Stimulated activated CD4-positive, alpha-beta T cell treated with anti-CD3 and anti-CD28 coated beads, Interleukin-1b, Interleukin-23, amount 100 ng/mL, for 24 hours (primary cell): ENCODE measurements at places on chromosomes 5 and 9.
A peak's percentile ranks its signal among the peaks of the same experiment; 100 is the strongest.

- no peak for DNase-seq
Observed at GRCh38 chr9:33166231-33167083, 679 bp downstream of the B4GALT1 start.

- DNase-seq = no peak
Observed at GRCh38 chr5:76470976-76471375, 67.9 kb downstream of the IQGAP2 start.

DNA sequence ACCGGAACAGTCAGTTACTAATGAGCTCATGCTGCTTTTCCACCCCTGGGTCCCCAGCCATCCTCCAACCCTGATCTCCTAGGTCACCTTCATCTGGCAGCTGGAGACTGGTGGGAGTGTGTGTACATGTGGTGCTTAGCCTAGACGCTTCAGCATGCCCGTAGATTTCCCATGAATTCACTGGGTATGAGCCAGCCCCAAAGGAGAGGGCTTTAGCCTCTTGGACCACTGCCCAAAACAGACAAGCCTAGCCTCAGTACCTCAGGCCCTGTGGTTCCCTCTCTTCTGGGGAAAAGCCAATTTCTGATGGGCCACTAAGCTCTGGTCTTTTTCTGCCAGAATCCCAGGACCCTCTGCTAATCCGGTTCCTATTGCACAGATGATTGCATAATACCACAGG is 48.0 kb upstream of the ASTN2 start:
- no peak for DNase-seq

DNA sequence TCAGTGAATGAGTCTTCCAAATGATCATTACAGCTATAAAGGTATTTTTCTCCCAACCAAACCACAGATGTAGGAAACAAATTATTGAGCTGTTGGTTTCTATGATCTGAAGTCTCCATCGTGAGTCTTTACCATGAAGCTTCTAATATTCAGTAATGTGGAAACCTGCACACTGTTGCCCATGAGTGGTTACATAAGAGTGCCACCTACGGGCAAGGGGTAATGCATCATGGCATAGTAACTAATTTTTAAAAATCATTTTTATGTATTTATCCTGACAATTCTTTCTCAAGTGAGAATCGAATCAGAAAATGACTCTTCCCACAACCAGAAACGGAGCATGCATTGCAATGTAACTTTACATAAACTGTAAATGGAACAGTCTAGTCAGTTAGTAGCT is 282.5 kb upstream of the SMARCA2 start:
- no peak for DNase-seq

DNA sequence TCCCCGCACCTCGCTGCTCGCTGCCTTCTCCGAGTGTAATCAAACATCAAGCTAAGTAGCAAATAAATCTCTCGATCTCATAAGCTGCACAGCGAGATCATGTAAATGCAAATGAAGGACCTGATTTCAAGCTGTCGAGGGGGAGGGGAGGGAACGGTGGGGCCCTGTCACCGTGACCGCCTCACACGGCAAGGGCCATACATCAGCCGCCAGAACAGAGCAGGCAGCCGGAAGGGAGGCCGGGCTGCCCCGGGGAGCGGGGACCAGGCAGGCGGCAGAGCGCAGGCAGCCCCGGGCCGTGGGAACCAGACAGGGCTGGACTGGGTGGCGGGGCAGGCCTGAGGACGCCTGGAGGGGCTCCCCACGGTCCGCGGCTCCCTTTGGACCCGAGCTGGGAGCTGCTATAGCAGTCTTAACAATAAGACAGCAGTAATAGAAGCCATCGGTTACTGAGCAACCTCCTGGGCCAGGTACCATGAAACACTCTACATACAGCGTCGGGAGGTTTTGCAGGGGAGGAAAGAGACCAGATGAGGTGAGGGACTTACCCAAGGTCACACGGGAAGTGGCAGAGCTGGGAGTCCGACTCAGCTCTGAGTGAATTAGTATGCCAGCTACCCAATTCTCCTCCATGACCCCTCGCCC is 76.8 kb downstream of the CFAP77 start:
- DNase-seq = no peak

DNA sequence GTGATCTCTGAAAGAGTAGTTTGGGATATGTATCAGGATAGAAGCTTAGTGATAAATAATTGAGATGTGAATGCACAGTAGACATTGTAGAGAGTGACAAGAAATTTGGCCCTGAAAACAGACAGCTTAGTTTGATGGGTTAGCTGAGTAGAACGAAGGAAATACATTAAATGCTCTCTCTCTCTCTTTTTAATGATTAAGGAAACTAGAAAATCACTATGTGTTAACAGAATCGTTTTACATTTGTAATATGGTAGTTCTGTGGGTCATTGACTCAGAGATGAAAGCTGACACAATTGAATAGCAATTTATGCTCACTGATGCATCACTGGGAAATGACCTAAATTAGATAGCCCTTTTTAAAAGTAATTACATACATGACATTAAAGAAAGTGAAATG is 739.8 kb upstream of the PTPRD start:
- no peak for DNase-seq

GRCh38 chr5:57836921-57837320 is 354.3 kb upstream of the ACTBL2 start:
- no peak for DNase-seq

GRCh38 chr9:115482747-115483146 is 364.8 kb upstream of the TNC start:
- no peak for DNase-seq

DNA sequence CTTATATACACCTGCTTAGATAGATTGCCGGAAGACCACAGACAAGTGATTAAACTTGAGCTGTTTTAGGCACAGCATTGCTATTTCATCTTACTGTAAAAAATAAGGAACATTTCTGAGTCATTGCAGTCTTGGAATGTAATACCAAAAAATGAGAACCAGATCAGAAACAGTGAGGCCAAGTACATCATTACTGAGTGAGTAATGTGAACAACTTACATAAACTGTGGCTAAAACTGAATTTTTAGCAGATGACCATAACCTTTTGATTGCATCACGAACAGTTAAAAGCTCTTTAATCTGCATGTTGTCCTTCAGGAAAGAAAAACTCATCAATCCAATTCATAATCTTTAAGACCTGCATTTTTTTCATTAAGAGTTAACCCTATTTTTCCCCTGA is 157.1 kb upstream of the FGF10 start:
- DNase-seq = no peak

GRCh38 chr5:85388770-85389169 is 1004.1 kb upstream of the EDIL3 start:
- no peak for DNase-seq

DNA sequence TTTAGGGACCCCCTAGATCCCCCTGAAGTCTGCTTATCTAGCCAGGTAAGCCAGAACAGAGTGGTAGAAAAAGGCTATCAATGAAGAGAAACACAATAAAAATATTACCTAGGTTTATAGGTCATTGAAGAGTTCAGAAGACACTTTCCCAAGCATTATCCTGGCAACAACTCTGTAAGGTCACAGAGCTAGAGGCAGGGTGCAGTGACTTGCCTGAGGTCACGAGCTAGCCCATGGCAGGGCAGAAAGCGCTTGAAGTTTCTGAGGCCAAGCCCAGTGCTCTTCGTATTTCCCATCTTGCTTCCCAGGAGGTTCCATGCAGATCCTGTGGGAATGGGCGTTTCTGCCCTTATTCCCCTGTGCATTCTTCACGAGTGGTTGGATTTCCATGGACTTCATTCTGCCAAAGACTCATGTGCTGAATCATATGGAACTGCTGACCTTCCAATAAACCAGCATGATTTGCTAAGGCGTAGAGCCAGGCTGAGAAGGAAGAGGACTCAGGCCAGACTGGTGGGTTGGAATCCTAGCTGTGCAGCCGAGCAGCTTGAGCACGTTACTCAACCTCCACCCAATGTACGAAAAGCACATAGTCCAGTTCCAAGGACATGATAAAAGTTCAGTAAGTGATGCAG is 22.1 kb downstream of the TRMO start:
- DNase-seq = no peak

GRCh38 chr5:90657030-90657429 is 98.4 kb downstream of the ADGRV1 start:
- no peak for DNase-seq

GRCh38 chr9:127500399-127500798 is 49.1 kb downstream of the LRSAM1 start:
- no peak for DNase-seq

DNA sequence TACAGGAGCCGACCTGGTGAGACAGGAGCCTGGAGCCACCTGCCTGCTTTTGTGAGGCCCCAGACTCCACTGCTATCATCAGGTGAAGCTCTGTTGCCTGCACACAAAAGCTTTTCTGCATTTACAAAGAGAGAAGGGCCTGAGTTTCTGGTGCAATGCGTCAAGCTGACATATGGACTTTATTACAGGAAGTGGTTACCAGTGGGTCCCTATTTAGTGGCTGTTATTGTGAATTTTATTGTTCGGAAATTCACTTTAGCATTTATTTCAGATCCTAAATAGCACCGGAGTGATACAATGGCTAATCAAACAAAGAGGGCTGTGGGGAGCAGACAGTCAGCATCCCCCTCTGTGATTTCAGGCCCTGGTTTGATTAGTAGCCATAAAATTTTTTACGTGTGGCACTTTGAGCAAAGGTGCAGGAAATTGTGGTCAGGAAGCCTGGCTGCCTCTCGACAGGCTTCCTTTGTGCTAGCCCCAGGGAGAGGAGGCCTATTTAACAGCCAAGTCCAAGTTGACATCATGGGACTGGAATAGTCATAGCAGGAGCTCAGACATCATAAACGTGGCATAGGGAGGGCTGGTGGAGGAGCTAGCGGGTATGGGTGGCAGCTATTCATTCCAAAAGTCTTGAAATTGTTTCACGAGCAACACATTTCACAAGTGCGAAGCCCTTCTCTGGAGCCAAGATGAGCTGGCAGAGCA is 8.4 kb downstream of the TGFBI start:
- DNase-seq = peak; percentile 28

DNA sequence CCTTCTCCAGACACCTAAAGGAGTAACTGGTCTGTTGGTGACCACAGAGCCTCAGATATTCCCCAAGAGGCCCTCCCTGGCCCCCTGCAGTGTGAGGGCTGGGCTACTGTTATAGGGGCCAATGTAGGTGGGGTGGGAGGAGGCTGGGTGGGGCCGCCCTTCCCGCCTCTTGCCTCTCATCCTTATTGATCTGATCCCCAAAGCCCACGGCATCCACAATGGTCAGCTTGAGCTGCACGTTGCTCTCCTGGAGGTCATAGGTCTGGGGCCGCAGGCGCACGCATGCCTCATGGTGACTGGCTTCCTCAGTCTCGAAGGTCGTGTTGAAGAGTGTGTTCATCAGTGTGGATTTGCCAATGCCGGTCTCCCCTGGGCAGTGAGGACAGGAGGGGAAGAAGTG is 13.0 kb downstream of the SEPTIN8 start:
- DNase-seq = no peak

DNA sequence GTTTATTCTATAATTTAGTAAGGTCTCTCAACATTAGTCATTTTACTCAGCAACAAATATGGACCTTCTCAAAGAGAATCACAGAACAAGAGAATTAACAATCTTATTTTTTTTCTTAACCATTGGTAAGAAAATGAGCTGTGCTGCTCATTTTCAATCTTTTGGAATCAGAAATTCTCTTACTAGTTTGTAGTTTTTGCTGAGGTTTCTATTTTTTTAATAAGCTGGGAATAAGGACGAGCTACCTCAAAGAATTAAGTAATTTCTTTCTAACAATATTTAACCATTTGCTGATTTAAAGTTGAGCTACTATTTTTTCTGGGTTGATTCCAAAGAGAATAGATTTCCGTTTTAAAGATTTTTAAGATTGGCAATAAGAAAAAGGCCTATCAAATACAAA is 44.2 kb downstream of the PLGRKT start:
- DNase-seq = no peak

DNA sequence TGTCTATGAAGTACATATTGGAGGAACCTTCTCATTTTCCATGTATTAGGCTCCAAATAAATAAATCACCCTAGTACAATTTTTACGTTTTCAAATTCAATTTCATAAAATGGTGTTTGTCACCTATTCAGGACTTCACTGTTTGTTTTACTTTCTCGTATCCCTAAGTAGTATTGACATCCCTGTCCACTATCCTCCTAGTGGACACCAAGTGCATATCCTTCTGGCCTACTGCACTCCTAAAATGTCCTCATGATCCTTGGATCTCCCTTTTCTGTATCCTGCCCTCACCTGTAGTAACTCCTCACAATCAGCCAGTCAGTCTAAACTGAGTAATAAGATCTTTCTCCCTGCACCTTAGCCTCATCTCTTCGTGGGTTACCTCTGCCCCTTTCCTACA is 539.9 kb downstream of the DMRTA1 start:
- no peak for DNase-seq

DNA sequence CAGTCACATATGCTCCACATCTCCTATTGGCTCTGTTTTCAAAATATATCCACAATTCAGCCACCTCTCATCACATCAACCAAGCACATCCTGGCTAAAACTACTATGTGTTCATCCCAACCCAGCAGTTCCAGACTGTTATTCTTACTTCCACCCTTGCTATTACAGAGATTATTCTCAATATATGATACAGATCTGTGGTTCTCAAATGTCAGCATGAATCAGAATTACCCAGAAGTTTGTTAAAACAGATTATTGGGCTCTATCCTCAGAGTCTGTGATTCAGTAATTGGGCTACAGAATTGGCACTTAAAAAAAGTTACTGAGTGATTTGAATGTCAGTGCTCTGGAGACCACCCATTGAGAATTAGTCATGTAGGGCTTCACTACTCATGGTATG is 78.8 kb upstream of the IZUMO3 start:
- no peak for DNase-seq

DNA sequence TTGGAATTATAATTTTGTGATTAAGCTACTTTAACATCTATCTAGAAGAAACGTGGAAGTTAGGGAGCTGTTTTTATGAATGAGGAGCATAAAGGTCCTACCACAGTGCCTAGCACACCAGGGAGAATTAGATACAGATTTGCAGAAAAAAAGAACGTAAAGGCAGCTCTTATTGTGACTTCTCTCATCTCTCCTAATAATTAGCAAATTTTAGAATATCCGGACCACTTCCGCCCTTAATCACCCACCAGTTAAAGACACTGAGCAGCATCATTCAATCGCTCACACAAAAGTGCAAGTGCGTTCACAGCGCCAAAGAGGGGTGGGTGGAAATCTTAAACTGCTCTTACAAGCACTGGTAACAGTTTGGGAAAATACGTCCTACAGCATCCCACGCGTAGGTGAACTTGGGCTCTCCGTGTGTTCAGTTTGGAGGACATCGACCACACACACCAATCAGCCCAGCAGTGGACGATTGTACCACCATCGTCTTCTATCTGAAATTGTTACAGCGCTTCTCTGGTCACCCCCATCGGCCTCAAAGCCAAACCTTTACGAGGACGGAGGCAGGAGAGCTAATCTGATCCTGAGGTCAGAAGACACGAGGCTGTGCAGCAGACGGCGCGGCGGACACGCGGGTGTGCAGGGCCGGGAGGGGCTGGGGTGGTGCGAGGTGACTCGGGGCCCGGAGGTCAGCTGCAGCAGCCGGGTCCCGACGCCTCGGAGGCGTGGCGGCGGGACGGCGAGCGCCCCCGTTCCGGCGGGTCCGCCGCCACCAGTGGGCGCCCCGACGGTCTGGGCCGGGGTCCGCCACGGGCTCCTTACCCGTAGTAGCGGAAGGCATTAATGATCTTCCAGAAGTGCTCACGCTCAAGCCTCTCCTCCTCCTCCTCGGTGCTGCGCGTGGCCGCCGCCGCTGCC is 646 bp downstream of the CARNMT1 start:
- peak; percentile 21 for DNase-seq

- no peak for DNase-seq
Observed at GRCh38 chr5:156126716-156127115, 200.2 kb upstream of the SGCD start.

- peak; percentile 5 for DNase-seq
Observed at GRCh38 chr5:168409591-168410458, 76.4 kb upstream of the RARS1 start.
